ENCODE measurements at places on chromosomes 5 and 9.
A peak's percentile ranks its signal among the peaks of the same experiment; 100 is the strongest.

- no peak for DNase-seq
Measured at GRCh38 chr9:133904346-133905090, 87.6 kb downstream of the VAV2 start.

DNA sequence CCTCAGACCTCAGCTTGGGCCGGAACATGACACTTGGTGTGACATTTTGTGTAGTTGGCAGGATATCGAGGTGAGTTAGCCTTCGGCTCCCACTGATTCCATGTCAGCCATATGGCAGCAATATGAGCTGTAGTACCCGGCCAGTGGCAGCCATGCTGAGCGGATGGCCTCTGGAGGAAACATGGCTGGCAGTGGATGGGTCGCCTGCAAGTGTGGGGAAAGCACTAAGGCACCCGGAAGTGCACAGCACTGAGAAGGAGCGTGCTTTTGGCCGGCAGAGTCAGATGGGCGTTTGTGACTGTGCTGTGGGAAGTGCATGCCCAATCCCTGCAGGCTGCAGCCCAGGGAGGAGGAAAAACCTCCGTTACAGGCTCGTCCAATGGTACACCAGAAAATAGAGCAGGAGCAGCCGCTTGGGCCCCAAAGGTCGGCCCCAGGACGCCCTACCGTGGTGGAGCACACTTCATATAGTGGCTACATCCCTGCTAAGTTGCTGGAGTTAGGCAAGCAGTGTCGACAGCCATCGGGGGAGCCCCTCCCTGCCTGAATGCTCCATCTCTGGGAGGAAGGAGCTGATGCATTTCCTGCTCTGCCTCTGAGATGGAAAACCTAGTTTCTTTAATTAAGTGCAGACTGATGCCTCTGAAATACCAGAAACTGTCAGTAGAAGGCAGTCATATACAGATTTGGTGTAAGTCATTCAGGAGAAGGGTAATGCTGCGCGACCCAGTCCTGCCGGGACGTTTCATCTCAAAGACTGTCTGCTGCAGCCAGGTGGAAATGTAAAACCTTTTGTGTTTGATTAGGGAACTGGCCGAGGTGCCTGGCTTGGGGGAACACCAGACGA, 2185.8 kb upstream of the ACO1 start:
- no peak for DNase-seq

GRCh38 chr9:37806271-37806670, 5.7 kb downstream of the DCAF10 start:
- DNase-seq, result no peak

DNA sequence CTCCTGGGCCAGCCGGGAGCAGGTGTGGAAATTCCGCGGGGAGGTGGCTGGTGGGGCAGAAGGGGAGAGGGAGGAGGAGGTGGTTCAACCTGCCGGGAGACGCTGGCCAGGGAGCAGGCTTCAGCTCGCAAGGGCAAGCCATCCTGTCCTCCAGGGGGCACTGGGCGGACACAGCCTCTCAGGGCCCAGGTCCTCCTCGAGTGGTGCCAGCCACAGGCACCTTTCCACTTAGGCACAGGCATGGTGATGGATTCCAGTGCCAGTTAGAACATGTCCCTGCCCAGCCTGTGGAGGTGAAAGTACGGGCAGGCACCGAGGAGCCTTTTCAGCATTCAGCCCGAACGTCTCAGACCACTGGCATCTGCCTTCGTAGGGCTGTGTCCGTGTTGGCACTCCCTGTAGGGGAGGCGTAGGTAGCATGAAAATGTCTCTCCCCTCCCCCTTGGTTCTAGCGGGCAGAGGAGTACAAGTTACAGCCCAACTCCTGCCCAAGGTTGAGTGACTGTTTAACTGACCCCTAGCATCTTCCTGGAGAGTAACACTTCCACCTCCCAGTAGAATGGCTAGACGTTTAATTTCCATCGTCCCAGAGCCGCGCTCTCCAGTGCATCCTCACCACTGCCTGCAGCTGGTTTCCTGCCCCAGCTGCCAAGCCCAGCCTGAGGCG, 48.9 kb downstream of the DAB2IP start:
- no peak for DNase-seq

GRCh38 chr9:97470076-97470475, 31.4 kb upstream of the TMOD1 start:
- DNase-seq, result peak; percentile 63

DNA sequence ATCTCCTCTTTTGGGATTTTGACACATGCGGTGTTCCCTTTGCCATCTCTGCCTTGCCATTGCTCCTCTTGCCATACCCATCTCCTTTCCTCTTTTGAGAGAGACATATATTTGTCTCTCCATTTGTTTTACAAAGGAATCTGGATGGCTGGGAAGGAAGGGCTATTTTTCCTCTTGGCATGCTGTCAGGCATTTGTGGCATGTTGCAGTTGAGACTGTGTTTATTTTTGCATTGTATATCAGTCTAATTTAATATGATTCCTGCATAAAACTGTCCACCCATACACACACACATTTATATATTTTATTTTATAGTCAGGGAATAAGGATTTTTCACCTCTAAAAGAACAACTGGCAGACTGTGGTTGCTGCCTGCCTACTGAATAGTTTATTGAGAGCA, 1105.8 kb upstream of the SEMA6A start:
- no peak for DNase-seq

GRCh38 chr5:33059081-33059480, 348.0 kb downstream of the NPR3 start:
- DNase-seq, result no peak

DNA sequence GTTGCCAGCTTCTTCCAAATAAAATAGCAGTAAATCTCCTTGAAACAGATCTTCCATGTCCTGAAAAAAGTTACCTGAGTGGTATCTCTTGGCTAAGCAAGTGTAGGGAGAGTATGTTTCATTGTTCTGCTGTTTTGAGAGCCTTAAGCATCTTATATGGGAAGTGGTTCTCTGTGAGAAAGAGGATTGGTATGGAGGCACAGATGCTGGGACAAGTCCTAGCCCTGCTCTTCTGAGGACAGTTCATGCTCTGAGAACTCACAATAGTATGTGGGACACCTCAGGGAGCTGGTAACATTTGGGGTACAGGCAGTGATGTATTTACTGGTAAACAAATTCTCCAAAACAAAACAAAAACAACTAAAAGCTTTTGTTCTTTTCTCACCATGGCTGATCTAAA, 2.0 kb downstream of the PPP3R2 start:
- DNase-seq, result no peak

- DNase-seq, result no peak
Measured at GRCh38 chr5:160317434-160317833, 5.1 kb upstream of the CCNJL start.

GRCh38 chr5:132003170-132003744, 8.2 kb downstream of the ACSL6 start:
- DNase-seq, result peak; percentile 86

GRCh38 chr5:169253071-169253470, 47.9 kb downstream of the SLIT3 start:
- DNase-seq, result no peak

- no peak for DNase-seq
Measured at GRCh38 chr5:134943547-134943946, 24.2 kb upstream of the CATSPER3 start.

GRCh38 chr5:169161022-169161680, 139.8 kb downstream of the SLIT3 start:
- DNase-seq, result peak; percentile 27

GRCh38 chr9:35689542-35690293, at the start of gene TPM2:
Gene TPM2, minus strand, starts transcription at chr9:35689925. Its CDS starts 108 bp downstream, at chr9:35689817.
- DNase-seq, result no peak

GRCh38 chr9:74803376-74804017, 84.2 kb downstream of the TRPM6 start:
- no peak for DNase-seq

GRCh38 chr9:81631218-81631745, 58.1 kb downstream of the TLE1 start:
- no peak for DNase-seq

DNA sequence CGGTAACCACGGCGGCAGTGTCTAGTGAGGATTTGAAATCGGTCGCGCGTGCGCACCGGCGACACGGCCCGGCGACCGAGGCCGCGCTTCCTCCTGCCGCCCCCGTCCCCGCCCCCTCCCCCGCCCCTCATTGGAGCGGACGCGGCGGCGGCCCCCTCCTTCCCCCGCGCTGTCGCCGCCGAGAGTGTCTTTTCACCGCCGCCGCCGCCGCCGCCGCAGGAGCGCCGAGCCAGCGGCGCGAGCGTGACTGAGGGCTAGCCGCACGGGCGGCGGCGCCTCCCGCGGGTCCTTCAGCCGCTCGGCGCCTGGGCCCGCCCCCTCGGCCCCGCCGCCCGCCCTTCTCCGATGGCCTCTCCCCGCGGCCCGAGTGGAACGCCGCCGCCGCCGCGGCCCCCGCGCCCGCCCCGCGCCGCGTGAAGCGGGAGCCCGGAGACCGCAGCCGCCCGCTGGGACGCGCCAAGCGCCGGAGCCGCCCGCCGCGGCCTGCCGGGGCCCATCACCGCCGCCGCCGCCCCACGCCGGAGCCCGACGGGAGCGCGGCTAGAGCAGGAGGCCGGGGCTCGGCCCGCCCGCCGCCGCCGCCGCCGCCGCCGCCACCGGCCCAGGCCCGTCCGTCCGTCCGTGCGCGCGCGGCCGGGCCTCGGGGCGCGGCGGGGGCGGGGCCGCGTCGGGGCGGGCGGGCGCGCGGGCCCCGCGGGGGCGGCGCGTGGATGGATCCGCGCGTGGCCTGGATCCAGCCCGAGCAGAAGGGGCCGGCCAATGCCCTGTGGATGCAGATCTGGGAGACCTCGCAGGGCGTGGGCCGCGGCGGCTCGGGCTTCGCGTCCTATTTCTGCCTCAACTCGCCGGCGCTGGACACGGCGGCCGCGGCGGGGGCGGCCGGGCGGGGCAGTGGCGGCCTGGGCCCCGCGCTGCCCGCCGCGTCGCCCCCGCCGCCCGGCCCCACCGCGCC, at the start of gene TENT4A:
TSS of gene TENT4A (plus strand) at position 159 of the 952 bp plus-strand sequence. CDS start at position 711, 552 bp downstream.
- DNase-seq, result no peak

- DNase-seq, result no peak
Measured at GRCh38 chr5:42919600-42919999, 107.9 kb upstream of the SELENOP start.

DNA sequence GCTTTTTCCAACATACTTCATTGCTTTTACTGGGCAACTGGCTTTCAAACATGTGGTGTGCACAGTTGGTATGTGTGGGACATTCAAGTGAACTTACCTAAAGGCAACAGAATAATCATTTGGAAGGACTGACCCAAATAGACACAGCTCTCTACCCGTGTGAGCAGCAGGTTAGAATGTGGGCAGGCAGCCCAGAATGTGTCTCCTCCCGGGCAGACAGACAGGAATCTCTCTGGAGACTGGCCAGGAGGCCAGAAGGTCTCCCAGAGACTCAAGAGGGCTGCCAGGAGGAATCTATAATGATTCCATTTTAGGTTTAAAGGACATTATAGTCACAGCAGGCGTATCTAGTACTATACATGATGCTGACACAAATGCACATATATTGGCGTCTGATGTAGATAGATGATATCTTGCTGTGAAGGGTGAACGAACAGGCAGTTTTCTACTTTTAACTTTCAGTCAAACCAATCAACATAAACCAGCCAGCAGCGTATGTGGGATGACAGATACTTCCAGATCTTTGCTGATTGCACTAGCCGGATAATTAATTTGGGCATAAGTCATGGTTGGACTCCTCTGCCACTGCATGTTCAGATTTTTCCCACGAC, 297.4 kb upstream of the ZNF608 start:
- no peak for DNase-seq

DNA sequence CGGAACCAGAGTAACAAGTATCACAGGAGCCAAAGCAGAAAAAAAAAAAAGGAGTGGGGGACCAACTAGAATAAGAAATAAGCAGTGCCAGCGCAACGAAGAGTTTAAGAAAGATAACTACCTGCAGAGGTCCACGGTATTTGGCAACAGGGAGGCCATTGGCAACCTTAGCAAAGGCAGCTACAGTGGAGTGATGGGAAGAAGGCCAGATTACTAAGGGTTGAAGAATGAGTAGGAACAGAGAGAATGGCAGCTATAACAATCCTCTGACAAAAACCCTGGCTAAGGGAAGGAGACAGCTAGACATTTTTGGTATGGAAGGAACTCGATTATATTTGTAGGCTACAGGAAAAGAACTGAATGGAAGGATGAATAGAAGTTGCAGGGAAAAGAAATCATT, 93.4 kb upstream of the DMAC1 start:
- DNase-seq, result no peak

DNA sequence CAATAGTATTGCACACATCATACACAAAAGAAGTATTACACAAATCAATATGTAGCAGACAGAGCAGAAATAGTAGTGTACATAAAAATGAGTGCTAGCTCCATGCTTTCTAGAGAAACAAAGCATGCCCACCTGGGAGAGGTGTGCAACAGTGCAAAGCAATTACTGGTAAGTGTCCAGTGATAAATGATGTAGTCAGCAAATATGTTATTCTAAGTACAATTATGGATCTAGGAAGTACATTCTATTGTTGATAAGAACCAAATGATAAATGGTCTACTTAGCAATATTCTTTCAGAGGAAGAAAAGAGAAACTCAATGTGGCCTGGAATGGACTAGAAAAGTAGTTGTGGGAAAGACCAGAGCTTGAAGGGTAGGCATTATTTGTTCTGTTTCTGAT, 188.6 kb downstream of the HINT1 start:
- DNase-seq, result no peak

DNA sequence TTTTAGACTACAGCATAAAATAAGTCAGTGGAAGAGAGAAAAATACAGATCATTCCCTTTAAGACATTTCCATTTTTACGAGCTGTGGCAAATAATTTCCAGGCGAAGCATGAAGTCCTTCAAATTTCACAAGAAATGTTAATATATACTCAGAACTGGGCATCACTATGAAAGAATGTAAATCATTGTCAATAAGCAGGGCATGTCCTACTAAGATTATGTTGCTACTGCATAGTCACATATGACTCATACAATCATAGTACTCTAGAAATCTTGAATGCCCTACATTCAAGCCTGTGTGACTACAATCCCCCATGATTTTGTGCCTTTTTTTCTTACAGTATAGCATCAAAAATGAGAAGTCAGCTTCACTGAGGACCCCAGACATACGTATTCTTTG, 485.2 kb upstream of the FTMT start:
- no peak for DNase-seq

GRCh38 chr9:116003397-116003796, 150.2 kb upstream of the PAPPA start:
- DNase-seq, result no peak

DNA sequence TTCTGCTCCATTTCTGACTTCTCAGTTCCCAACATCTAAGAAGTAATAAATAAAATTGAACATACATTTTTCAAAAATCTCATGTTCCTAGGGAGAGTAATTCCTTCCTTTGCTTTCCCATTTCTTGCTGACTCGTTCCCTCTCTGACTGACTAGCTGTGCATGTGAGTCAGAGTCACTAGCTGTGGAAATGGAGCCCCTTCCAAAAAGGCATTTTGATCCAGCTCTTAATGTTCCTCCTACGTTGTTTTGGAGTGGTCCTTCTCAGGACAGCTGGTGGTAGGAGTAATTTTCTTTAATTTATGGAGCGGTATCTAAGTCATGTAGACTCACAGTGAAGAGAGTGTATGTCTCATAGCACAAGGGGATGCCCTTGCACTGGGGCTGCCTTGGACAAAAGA, 460.2 kb downstream of the GADD45G start:
- DNase-seq, result no peak

DNA sequence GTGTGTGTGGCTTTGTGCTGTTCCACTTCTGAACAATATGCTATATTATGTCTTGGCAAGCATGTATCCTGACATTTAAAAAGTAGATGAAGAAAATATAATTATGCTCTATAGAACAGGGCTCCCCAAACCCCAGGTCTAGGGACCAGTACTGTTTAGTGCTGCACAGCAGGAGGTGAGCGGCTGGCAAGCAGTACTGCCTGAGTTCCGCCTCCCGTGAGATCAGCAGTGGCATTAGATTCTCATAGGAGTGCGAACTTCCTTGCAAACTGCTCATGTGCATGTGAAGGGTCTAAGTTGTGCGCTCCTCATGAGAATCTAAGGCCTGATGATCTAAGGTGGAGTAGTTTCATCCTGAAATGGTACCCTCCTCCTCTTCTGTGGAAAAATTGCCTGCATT, 979.1 kb upstream of the CTNND2 start:
- DNase-seq, result no peak

All from head of caudate nucleus (tissue), 42 donors.